ENCODE measurements at places on chromosomes 4 and X.

- DNase-seq = no peak
Measured at GRCh38 chrX:112863850-112864249, 23.2 kb upstream of the AMOT start.

GRCh38 chr4:24637173-24637572 lies 52.8 kb upstream of the DHX15 start:
- no peak for DNase-seq

GRCh38 chr4:141081921-141082395 lies 51.3 kb downstream of the RNF150 start:
- no peak for DNase-seq

GRCh38 chrX:5145957-5146356 lies 1082.7 kb downstream of the NLGN4X start:
- DNase-seq = no peak

GRCh38 chrX:134186362-134187121 lies 50.4 kb upstream of the CCDC160 start:
- DNase-seq = no peak

DNA sequence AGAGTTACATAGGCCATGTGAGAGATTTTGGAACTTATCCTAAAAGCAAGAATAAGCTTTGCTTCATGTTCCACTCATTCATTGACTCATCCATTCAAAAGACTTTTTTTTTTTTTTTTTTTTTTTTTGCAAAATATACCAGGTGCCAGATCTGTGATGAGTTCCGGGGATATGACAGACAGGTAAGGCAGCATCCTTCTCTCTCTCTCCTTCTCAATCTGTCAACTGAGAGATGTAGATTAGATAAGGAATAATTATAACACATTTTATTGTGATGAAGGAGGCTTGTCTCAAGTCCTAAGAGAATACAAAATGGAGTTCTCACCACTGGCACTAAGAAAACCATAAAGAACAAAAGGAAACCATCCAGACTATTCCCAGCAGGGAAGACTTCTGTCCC lies 190.2 kb upstream of the CPEB2 start:
- no peak for DNase-seq

DNA sequence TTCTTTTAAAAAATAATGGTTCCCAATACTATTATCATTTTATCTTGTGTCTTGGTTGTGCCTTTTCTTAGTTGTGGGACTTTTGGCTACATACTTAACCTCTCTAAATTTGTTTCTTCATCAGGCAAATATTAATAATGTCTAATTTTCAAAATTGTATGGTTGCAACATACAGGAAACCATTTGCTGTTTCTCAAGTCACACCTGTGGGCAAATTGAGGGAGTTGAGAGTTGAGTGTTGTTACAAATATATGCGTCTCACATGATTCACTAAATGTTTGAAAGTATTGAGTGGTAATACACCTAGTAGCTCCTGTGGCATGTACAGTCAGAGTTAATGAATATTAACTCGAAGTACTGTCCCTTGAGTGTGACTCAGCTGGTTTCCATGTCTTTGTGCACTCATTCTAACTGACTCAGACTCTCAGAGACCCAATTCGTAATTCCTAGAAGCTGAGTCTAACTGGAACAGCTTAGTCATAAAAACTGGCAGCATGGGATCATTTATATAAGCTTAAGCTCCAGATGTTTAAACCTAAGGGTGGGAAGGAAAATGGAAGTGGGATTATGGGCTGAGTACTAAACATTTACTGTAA lies 802.4 kb downstream of the TRIML1 start:
- DNase-seq = no peak

DNA sequence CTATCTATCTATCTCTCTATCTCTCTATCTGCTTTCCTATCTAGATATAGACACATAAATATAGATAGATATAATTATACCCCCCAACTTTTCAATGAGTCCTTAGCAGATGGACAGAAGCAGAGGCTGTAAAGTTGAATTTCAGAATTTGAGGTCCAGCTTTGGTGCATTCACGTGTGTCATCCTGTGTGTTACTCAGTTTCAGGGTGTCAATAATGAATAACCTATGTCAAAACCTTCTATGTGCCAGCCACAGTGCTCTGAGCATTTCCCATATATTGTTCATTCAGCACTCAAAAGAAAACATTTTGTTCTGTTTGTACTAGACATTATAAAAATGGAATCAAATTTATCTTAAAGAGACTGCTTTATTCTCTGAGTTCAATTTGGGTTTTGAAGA lies 310.0 kb downstream of the ARHGAP24 start:
- no peak for DNase-seq

GRCh38 chr4:147299205-147299604 lies 181.7 kb upstream of the EDNRA start:
- no peak for DNase-seq

DNA sequence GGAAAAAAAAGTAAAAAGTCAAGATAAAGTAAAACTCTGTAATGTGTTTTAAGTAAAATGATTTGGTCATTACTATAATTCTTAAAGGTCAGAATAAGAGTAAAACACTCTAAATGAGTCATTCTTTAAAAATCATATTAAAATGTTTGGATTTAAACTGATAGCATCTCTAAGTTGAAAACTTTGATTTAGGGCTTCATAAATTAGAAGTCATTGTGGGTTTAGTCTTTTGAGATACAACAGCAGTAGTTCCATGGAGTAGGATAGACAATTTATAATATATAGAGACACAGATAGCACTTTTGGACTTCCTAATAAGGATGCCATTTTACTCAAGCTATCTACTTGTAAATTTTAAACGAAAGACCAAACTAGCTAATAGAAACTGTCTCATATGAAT lies 77.1 kb upstream of the PABPC4L start:
- no peak for DNase-seq

DNA sequence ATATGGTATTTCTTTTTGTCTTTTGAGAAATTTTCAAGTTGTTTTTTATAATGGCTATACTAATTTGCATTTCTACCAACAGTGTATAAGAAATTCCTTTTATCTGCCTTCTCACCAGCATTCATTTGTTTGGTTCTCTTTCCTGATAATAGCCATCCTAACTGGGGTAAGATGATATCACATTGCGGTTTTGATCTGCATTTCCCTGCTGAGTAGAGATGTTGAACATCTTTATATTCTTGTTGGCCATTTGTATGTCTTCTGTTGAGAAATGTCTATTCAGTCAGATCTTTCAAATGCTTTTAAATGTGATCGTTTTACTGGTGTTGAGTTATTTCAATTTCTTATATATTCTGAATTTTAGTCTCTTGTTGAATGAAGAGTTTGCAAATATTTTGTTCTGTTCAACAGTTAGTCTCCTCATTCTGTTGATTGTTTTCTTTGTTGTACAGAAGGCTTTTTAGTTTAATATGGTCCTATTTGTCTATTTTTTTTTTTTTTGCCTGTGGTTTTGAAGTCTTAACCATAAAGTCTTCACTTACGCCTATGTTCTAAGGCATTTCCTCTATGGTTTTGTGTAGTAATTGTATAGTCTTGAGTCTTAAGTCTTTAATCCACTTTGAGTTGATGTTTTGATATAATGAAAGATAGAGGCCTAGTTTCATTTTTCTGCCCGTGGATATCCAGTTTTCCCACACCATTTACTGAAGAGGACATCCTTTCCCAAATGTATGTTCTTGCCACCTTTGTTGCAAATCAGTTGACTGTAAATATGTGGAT lies 1566.9 kb downstream of the STIM2 start:
- no peak for DNase-seq

DNA sequence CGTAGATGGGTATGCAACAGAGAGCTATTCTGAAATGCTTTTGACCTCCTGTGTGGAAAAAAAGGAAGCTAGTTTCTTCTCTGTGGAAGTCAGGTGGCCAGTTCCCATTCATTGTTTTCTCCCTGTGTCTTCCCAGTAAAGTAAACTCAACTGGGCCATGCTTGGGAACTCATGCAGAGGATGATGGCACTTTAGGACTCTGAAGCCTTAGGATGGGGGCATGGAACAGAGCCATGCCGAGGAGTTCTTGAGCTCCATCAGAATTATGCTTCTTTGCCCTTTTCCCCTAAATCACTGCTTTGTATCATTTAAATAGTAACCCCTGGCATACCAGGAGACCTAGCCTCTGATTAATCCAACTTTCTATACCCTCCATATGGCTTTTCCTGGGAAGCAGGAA lies 3.2 kb downstream of the TMEM164 start:
- no peak for DNase-seq
